Renal cortical epithelial cell (primary cell): ENCODE measurements at places on chromosomes 5 and 9.

GRCh38 chr5:76391014-76391413, 12.1 kb upstream of the IQGAP2 start:
- DNase-seq = no peak

DNA sequence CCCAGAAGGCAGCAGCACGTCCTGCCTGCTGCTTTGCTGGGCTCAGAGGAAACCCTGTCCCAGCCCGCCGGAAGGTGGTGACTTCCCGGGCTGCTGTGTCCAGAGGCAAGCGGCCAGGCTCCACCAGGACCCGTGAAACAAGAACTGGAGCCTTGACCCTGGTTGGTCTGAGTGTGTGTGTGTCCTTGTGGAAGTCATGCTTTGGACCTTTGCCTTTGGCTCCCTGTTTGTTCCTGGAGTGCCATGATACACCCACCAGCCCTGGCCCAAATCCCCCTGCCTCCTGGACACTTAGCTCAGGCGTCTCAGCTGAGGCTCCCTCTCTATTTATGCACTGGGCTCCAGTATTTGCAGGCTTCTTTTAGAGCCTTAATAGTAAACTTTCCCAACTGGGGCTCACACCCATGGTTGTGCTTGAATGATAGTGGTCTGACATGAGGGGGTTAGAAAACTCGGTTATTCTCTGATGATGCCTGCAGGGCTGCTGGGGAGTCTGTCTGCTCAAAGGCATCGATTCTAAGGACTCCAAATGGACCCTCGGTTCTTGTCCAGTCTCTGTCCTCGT, 72.2 kb downstream of the C9orf50 start:
- no peak for DNase-seq

DNA sequence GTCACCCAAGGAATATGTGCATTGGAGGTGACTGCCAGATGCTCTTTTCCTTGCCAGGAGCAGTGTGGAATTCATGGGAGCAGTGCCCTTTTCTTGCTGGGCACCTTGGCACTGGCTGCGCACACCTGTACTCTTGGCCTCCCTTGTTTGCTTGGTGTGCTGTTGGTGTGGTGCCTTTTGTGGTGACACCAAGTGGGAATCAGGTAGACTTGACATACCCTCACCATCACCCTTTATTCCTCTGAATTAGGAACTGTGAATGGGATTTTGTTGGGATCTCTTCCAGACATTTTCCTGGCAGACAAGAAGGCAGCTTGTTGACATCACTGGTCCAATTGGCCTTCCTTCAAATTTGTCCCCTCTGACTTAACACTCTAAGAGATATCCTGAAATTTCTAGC, 82.3 kb downstream of the RAI14 start:
- DNase-seq = no peak

GRCh38 chr5:142122121-142122520, 13.5 kb downstream of the NDFIP1 start:
- DNase-seq = no peak

GRCh38 chr5:180133060-180133459, 61.5 kb upstream of the RNF130 start:
- DNase-seq = no peak

- DNase-seq = peak; percentile 31
Measured at GRCh38 chr9:113645227-113645977, 181.9 kb downstream of the RGS3 start.

GRCh38 chr5:128782446-128782845, 182.8 kb upstream of the SLC27A6 start:
- DNase-seq = peak; percentile 59

DNA sequence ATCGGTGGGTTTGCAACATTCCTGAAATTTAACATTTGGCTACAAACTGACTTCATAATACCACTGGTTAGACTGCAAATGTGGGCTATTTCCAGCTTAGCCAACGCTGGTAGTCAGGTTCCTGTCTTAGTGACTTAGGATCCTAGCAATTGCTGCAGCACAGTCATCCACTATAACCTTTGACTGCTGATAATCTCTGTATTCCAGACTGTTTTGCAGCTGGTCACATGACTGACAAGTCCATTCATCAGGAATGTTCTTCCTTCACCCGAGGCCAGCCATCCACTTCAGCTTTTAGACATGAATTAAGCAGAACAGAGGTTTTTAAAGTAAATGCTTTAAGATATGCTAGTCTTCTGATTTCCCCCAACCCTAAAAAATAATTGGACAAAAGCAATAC, 425.9 kb upstream of the MPDZ start:
- no peak for DNase-seq

DNA sequence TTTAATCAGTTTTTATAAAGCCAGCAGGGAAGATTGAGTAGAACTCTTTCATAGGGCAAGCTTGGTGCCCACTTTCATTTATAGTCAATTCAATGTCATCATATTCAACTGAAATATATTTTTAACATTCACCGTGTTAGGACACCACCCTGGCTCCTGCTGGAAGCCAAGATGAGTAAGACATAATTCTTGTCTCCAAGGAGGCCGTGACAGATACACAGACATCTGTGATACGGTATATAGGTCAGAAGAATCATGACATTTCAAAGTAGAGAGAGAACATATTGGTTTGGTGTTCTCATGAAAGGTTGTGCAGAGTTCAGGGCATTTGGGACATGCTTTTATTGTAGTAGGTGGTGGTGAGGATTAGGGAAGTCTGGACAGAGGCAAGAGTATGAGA, 120.1 kb downstream of the CMYA5 start:
- no peak for DNase-seq

DNA sequence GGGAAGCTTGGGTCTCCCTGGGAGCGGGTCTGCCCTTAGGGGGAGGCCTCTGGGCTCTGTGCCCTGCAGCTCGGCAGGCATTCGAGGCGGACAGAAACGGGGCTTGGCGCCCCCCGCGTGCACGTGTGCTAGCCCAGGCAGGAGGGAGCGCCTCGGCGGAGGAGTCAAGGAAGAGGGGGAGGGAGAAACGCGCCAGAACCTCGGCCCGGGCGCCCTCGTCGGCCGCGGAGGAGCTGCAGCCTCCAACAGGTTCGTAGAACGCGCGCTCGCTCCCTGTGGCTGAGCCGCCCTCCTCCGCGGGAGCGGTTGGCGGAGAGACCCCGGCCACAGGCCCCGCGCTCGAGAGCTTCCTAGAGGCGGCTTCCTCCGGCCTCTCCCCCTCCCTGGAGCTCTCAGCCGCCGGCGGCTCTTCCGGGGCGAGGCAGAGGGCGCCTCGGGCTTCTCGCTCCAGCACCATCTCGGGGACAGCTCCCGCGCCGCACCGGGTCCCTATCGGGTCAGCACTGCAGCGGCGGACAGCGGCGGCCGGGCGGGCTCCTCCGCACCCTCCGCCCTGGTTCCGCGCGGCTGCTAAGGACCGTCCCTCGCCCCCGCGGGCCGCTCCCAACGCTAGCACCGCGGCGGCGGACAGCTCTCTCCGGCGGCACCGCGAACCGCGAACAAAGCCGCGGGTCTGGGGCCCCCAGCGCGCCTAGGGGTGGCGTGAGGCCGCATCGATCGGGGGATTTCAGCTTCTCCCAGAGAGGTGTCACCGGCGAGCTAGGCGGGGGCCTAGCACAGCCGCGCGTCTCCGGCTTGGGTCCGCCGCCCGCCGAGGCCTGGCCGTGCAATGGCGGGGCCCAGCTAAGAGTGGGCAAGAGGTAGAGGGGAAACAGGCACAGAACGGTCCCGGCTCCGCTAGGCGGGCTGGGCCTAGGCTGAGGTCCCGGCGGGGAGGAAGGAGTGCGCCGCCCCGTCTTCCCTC, 74.6 kb upstream of the CPLX2 start:
- peak; percentile 33 for DNase-seq

- DNase-seq = peak; percentile 15
Measured at GRCh38 chr9:17509701-17510100, 69.2 kb upstream of the SH3GL2 start.

- DNase-seq = no peak
Measured at GRCh38 chr5:684751-685216, 8.4 kb downstream of the TPPP start.

- DNase-seq = peak; percentile 85
Measured at GRCh38 chr9:109010746-109011145, 2.6 kb downstream of the CTNNAL1 start.

DNA sequence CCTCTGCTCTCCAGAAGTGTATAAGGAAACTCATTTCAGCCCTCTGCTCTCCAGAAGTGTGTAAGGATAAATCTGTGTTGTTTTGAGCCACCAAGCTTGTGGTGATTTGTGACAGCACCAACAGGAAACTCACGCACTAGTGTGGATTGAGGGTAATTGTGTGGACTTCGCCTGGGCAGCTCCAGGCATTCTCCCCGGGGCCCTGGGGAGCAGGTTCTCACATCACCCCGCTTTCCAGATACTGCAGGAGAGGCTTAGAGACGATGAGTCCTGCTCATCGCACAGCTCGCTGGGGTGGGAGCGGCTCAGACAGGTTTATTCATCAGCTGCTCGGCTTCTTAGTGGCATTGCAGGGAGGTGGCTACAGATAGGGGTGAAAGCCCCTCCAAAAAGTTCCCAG, 38.4 kb upstream of the RNF130 start:
- DNase-seq = no peak

DNA sequence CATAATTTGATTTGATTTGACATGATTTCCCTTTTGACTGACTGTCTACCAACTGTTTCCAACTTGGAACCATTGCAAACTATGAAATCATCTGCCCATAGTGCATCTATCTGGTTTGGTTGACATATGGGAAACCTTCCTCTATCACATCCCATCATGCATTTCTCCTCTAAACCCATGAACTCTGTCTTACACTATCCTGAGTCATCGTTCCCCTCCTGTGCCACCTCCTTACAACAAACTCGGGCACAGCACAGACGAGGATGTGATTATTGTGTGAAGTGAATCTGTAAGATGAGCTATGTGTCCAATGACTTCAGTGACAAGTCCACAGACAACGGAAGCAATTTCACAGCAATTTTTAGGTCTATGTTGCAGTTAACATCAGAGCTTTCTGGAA, 126.1 kb downstream of the NPR3 start:
- DNase-seq = no peak

GRCh38 chr5:140965905-140966292, 377 bp upstream of the PCDHAC2 start:
- DNase-seq = no peak

GRCh38 chr5:135467051-135467625, 15.0 kb upstream of the TIFAB start:
- DNase-seq = no peak

DNA sequence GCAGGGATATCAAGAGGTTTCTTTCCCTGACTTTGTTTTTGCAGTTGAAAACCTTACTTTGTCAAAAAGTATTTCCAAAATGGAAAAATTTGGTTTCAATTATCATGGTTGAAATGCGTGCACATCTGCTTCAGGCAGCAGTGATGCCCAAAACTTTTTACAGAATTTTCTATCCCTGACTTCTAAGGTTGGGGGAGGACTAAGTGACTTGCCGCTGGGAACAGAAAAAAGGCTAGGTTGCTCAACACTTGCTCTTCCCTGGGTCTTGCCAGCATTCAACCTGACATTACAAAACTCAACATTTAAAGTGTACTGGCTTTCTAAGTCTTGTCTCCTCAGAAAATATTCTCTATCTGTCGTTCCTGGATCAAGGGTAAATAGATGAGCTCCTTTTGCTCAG, 4.7 kb downstream of the KLHL3 start:
- no peak for DNase-seq

DNA sequence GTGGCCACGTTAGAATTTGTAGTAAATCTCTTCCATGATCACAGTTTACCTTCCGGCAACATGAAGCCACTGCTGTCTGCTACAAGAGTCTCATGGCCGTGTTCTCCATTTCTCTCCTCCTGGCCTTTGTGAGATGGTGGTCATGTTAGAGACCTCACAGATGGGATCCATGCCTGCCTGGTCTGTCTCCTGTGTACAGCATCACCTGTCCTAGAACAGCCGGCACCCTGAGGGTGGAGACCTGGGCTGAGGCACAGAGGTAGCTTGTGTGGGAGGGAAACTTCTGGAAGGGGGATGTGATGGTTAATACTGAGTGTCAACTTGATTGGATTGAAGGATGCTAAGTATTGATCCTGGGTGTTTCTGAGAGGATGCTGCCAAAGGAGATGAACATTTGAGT, 3.1 kb upstream of the FCN2 start:
- no peak for DNase-seq

- DNase-seq = peak; percentile 80
Measured at GRCh38 chr9:115117999-115118878, at the start of gene TNC. Gene TNC (minus strand): TSS chr9:115118157. CDS start chr9:115091018, 27,139 bp downstream.

DNA sequence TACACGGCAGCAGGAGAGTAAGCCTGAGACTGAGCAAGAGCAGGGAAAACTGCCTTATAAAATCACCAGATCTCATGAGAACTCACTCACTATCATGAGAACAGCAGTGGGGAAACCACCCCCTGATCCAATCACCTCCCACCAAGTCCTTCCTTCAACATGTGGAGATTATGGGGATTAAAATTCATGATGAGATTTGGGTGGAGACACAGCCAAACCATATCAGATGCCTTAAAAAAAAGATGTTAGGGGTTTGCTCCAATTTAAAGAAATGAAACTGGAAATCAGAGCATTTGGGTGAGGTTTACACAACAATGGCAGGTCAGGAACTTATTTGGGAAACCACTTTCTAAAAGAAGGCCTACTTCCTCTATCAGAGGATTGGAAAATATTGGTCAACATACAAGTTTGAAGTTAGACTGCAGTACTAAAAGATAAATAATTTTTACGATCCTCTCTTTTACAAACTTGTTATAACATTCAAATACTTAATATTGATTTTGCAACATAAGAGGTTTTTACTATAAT, 105.1 kb downstream of the FBN2 start:
- no peak for DNase-seq

DNA sequence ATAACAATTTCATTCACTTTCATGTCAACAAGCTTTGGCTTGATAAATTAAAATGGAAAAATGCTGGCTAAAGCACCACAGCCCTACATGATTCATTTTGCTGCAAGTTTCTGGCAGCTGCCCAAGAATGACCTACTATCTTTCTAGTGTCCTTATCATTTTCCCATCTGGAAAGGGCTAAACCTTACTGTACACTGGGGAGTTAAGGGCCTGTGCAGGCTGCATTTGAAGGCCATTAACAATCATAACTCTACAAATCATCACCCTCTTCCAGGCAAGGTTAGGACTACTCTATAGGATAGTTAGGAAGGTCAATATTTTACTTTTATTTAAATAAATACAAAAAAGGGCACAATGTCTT, 579.7 kb upstream of the ZNF608 start:
- peak; percentile 41 for DNase-seq

DNA sequence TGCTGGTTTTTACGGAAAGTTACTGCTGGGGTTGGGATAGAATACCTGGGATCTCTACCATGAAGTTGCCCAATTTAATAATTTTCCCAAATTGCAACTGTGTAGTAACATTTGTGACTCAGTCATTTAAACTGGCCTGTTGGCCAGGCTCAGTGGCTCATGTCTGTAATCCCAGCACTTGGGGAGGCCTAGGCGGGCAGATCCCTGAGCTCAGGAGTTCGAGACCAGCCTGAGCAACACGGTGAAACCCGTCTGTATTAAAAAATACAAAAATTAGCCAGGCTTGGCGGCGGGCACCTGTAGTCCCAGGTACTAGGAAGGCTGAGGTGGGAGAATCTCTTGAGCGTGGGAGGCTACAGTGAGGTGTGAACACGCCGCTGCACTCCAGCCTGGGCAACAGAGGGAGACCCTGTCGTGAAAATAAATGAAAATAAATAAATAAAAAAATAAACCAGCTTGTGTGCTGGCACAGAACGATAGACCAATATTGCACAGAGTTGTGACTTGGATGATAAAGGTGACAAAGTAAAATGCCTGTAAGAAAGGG, 160.7 kb upstream of the ZNF608 start:
- DNase-seq = no peak
